Stimulated activated CD4-positive, alpha-beta T cell treated with anti-CD3 and anti-CD28 coated beads, Interleukin-4, amount 100 ng/mL, for 4 hours (primary cell): ENCODE measurements at places on chromosomes 3 and 15.

DNA sequence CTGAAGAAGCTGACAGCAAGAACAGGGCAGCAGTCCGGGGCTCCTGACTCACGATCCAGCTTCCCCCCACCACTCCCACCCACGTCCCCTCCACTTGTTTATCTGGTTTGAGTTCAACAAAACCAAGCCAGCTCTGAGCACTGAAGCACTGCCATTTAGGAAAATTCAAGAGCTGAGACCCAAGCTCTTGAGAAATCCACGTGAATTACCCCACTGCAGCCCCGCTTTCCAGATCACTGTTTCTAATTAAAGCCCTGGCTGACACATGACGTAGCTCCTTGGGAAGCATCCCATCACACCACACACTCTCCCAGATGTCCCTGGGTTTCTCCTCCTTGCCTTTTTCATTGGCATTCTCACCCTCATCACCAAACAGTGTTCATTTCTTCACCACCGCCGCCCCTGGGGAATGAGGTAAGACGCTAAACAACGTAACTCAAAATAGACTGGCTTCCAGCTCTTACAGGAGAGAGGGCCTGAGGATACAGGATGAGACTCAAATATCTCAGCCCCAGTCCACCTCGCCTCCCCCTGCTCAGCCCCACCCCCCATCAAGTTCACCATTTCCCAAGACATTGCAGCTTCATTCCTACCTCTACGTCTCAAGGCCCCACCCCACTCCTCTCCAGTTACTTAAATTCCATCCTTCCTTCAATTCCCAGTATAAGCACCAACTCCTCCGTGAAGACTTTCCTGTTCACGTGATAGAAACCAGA is 95.4 kb downstream of the SRGAP3 start:
- DNase-seq = no peak

GRCh38 chr15:72967397-72967796 is 84.9 kb upstream of the NEO1 start:
- DNase-seq = no peak

DNA sequence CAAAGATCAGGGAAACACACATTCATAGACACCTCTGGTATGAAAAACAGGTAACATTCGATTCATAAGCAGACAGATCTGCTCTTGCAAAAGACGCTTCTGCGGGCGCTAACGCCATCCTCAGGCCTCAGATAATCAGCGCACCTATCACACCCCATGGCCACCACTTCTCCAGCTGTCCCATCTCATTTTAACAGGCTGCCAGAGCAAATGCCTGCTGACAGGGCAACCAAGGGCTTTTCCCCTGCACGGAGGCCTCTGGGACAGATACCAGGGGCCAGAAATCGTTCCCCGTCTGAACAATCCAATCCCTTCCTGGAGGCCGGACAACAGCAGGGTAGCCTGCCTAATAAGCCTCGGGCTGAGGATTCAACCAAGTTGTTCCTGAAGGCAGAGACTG is 15.2 kb downstream of the ABCC5 start:
- DNase-seq = no peak

GRCh38 chr3:5140230-5140621 is 18.1 kb downstream of the ARL8B start:
- DNase-seq = no peak

- no peak for DNase-seq
These were observed 199.6 kb downstream of the EFHB start for GRCh38 chr3:19734453-19734852.

DNA sequence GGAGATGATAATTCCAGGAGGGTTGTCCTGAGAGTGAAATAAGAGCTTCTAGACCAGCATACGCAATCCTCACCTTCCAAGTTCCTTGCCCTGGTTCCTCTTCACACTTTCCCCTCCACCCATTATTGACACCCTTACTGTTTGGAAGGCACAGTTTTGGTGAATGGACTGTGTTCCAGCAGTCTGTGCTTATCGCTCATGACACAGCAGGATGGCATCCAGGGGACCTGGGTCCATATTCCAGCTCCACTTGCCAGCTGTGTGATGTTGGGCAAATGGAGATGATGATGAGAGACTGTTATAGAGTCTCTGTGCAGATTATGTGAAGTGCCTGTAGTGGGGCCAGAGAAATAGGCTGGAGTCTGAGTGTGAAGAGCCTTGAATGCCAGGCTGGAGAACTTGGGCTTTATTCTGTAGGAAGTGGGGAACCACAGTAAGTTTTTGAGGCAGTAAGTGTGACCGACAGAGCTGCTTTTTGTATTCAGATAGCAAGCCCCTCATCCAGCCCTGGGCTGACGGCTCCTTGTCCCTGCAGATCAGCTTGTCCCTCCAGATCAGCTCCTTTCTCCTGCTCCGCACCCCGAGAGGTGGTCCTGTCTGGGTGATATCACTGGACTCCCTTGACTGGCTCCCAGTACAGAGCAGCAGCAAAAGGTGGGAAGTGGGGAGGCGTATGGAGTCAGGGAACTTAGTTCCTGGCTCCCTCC is 8.1 kb downstream of the KBTBD13 start:
- no peak for DNase-seq
